Stomach (tissue), 19 donors: ENCODE measurements at places on chromosomes 13 and 19. TPM values are rescaled to one million over a fixed set of nuclear protein-coding genes. Genes with fewer than 3 reads are reported as not detected.

Gene ZNF534
- not detected for total RNA-seq

Gene TMPRSS9
- not detected for total RNA-seq

Gene UBE2S
- 9.3 TPM for total RNA-seq

Gene ZNF813
- total RNA-seq = 4.8 TPM

Gene CATSPERD
- not detected for total RNA-seq

Gene JAK3
- 1.7 TPM for total RNA-seq

Gene C1QTNF9B
- not detected for total RNA-seq

Gene GPR12
- total RNA-seq = not detected

DNA sequence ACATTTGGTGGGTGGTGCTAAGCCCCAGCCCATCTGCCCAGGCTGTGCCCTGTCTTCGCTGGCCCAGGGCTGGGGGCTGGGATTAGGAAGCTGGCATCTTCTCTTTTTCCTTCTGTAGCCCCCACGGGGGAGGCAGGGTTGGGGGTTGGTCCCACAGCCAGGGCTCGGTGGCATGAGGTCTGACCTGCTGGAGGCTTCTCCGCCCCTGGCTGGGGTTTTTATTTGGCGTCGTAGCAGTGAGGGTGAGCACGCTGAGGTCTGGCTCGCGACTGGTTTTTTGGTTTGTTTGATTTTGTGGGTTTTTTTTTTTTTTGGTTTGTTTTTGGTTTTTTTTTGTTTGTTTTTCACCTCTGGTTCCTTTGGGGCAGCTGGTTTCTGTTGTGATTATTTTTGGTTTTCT is 14.7 kb downstream of the ZNF574 start:
- DNase-seq = no peak

DNA sequence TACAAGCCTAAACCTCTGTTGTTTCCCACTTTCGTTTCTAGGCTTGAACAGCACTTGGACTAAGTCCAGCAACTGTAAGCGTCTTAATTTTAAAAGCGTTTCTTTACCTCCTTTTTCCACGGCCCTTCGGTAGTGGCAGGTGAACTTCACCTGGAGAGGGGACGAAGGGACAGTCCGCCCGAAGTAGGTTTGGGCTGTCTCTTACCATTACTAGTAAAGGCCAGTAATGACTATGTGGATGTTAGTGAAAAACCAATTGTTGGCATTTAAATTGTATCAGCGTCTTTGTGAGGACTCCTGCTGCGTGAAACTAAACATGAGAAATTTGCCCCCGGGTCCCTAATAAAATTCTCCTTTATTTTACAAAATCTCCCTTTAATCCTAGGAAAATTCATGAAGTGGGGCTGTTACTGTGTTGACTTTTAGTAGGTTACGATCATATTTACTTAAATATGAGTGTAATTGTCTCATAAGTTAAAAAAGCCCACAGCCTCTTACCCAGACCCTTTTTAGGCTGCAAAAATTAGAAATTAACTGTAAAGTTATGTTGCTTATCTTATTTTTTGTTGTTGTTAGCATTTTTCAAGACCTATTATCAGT is 983 bp downstream of the ITM2B start:
- no peak for DNase-seq

- no peak for DNase-seq
Observed at GRCh38 chr13:30796631-30797601, 61.6 kb downstream of the ALOX5AP start.

GRCh38 chr13:113403255-113404104 is 39.5 kb upstream of the GRTP1 start:
- no peak for DNase-seq

DNA sequence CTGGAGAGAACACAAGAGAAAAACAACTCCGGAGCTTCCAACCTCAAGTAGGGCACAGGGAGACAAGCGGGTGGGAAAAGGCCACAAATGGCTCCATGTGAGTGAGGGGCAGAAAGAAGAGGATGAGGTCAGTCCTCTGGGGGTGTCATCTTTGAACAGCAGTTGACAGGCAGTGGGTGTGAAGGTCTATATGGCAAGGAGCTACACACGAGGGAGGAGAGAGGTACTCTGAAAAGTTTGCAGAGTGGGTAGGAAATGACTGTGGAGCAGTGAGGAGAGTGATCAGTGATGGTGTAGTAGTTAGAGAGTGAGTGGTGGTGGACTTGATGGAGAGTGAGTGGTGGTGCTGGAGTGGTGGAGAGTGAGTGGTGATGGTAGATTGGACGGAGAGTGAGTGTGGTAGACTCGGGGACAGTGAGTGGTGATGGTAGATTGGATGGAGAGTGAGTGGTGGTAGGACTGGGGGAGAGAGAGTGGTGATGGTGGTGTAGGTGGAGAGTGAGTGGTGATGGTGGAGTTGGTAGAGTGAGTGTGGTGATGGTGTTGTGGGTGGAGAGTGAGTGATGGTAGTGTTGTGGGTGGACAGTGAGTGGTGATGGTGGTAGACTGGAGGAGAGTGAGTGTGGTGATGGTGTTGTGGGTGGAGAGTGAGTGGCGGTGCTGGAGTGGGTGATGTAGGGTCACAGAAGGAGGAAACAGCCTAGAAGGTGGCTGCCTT is 4.0 kb downstream of the TFDP1 start:
- no peak for DNase-seq

GRCh38 chr13:34000955-34001354 is 183.0 kb downstream of the RFC3 start:
- no peak for DNase-seq

GRCh38 chr19:7267792-7268704 is 26.2 kb downstream of the INSR start:
- no peak for DNase-seq

DNA sequence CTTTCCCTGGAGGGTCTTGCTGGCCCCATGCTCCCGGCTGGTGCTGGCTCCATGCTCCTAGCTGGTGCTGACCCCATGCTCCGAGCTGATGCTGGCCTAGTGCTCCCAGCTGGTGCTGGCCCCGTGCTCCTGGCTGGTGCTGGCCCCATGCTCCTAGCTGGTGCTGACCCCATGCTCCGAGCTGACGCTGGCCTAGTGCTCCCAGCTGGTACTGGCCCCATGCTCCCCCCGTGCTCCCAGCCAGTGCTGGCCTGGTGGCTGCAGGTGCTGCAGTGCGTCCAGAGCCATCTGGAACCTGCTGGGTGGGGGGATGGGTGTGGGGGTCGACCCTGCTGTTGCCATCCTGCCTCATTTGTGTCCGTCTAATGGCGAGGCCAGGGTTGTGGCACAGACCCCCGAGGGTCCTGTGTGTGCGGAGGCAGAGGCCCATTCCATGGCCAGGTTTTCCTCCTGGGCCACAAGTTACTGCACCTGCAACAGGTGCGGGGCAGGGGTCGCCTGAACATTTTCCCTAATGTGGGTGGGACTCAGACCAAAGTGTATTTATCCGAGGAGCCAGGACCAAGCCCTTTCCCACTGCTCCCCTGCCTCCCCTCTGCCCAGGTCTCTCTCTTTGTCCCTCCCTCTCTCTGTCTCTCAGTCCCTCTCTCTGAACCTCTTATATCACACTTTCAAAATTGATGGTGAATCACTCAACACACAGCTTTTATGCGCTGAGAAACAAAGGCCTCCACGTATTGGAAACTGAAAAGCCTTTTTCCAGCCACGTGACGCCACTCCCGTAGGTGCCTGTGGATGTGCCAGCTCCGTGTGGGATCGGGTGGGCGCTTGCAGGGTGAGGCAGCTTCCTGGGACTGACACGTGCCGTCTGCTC is 45.1 kb downstream of the MCF2L start:
- no peak for DNase-seq
